ENCODE measurements at places on chromosomes 7 and 10.

GRCh38 chr7:972676-973309 is 2.6 kb downstream of the COX19 start:
- DNase-seq, result no peak

DNA sequence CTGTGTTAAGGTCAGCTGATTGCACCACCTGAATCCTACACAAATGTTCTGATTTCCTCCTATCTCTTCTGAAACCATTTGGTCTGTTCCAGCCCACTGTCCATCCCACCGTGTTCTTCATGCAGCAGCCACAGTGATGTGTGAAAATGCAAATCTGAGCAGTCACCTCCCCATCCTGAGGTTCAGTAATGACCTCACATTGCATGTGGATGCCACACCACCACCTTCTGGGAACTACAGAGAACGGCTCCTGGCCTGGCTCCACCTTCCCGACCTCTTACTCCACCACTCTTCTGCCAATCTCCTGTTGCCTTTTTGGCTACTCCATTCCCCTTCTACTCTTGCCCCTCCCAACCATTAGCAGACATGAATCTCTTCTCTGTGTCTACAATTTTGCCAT is 244.4 kb downstream of the TNS3 start:
- DNase-seq, result no peak

DNA sequence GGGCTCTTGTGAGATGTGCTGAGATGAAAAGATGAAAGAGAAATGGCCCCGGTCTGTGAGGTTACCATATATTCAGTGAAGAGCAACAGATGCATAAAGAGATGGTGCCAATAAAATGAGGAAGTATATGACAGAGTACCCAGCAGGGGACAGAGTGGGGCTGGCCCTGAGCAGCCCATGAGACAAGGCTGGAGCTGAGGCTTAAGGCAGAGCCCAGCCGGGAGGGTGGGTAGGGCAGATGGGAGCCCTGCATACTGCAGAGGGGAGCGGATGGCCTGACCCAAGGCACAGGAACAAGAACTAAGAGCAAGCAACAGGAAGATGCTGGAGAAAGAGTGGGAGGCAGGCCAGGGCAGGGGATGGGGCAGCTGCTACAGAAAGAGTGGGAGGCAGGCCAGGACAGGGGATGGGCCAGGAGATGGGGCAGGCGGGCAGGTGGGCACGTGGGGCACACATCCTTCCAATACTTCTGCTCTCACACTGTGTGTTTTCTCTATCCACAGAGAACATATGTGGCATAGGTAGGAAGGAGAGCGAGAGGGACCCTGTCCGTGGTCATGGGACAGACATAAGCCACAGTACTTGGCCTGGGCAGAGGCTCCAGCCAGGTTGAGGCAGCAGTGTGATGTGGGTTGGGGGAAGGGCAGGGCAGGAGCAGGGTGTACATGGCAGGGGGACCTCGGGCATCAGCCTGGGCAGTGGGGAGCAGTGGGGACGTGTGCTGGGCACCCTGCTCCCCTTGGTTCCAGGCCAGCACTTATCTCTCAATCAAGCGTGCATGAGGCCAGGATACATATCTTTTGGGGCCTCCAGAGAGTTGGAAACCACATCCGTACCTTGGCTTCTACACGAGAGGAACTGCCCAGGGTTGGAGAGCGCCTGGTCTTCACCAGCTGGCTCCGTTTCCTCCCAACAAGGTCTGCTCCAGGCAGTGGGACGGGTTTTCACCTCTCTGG is 91.6 kb upstream of the IKZF1 start:
- DNase-seq, result no peak

GRCh38 chr7:75722373-75722772 is 16.4 kb downstream of the HIP1 start:
- no peak for DNase-seq

DNA sequence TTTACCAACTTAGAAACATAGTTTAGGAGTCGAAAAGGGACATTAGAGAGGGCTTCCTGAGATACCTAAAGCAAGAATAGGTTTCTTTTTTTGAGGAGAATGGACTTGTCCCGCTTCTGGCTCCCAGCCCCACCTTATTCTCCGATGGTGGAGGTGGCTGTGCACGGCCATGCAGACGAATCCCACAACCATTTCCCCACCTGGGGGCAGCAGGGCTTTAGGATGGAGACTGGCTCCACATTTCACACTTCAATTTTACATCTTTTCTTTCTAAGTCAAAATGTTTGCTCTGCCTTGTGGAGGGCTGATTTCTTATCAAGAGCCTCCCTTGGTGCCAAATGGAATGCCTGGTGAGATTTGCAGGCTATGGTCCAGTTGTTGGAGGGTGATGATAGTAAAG is 118.5 kb downstream of the GLRX3 start:
- no peak for DNase-seq

DNA sequence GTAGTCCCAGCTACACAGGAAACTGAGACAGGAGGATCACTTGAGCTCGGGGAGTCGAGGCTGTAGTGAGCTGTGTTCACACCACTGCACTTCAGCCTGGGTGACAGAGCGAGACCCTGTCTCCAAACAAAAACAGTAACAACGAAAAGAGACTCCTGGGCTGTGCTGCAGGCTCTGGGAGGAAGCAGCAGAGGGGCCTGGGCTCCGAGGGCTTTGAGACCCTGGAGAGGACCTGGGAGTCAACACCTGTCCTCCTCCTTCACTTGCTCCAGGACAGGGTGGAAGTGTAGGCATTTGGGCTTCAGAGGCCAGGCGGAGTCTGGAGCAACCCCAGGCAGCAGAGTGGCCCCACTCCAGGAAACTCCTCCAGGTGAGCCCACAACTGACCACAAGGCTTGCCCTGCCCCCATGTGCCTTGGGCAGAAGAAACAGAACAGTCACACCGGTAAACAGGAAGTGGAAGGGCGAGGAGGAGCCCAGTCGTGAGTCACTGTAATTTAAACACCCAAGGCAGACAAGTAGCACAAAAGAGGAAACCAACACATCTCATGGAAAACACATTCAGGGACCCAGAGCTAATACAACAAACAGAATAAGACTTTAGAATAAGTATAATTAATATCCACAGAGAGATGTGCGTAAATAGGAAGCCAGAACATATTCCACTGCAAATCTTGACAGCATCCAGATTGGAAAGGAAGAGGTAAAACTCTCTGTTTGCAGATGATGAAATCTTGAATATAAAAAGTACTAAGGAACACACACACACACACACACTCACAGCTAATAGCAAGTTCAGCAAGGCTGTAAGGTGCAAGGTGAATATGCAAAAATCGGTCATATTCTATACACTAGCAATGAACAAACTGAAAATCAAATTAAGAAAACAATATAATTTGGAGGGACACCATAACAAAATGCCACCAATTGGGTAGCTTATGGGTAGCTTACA is 20.5 kb upstream of the RASGEF1A start:
- DNase-seq, result no peak

DNA sequence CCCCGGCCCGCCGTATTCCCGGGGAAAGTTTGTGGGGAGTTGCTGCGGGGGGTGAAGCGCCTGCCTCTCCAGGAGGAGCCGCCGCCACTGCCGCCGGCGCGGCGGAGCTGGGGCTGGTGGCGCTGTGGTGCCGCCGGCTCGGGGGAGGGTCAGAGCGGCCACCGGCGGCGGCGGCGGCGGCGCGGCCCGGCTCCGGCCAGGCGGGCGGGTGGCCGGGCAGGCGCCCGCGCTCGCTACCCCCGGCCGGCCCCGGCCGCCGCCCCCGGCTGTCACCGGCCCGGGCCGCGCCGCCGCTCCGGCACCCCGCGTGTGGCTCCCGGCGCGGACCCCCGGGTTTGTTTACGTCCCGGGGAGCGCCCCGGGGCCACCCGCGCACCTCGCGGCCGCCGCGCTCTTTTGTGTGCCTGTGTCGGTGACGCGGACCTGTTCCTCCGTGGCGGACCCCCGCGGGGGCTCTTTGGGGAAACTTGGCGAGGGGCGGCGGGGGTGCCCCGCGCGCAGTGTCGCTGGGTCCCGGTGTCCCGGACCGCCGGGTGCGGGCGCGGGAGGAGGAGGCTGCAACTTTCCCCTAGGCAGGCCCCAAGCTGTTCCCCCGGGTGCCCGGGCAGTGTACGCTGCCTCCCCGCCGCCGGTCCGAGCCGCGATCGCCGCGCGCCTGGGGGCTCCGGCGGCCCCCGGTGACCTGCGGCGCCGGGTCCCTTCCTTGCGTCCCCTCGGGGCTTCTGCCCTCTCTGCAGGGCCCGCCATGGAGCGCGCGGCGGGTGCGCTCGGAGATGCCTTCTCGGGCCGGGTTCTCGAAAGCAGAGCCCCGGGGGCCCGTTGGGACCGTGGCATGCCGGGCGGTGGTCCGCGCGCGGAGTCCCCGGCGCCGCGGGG is 593 bp upstream of the CUX1 start:
- no peak for DNase-seq

GRCh38 chr10:55224007-55224781 is 423.2 kb upstream of the PCDH15 start:
- no peak for DNase-seq

- DNase-seq, result no peak
These were observed 119.5 kb downstream of the BAMBI start for GRCh38 chr10:28796606-28797512.

- DNase-seq, result no peak
These were observed 33.0 kb upstream of the LRRTM3 start for GRCh38 chr10:66892871-66893270.

DNA sequence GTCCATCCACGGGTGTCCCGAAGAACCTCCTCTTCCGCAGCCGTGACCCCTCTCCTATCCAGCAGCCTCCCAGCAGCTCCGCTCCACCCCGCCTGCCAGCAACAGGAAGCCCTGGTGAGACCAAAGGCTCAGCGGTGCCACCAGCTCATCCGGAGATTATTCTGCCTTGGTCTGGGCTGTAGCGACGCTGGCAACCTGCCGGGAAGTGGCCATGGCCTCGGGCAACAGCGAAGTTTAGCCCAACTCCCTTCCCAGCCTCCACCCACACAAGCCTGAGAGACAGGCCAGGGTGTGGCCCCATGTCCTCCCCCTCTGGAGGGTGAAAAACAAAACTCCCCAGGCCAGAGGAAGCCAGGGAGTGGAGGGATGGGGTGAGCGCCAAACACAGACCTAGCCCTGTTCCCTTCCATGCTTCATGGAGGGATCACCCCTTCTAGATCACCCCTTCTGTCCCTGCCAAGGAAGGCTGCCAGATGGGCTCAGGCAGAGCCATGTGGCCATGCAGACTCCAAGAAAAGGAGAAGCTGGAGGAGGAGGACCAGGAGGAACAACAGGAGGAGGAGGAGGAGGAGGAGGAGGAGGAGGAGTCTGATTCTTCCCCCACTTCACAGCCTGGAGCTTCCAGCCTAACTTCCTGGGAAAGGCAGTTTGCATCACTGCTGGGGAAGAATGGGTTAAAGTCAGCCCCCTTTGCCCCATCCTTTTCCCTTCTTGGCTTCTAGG is 918 bp downstream of the CALHM2 start:
- DNase-seq, result no peak

DNA sequence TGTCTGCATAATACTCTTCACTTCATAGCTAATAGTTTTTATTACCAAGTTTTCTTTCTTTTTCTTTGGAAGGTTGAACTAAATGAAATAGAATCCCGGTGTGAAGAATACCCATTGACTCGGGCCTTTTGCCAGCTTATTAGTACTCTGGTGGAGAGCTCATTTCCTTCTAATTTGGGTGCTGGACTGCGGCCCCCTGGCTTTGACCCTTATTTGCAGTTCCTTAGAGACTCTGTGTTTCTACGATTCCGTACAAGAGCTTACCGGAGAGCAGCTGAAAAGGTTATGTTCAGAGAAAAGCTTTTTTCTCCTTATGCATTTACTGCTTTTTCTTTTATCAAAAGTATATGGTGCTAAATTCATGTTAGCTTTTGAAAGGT is 40.2 kb downstream of the NUP205 start:
- DNase-seq, result no peak

DNA sequence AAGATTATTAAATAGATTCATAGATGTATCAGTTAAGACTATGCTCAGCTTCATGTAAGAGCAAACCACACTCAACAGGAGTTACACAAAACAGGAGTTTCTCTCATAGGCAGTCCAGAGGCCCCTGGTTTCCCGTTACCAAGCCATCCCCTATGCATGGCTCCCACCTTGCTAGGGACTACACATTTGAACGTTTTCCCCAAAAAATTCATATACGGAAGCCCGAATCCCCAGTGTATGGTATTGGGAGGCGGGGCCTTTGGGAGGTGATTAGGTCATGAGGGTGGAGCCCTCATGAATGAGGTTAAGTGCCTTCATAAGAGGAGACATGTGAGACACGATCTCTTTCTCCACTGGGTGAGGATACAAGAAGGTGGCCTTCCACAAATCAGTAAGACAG is 29.1 kb downstream of the RSU1 start:
- no peak for DNase-seq

GRCh38 chr7:156158693-156159092 is 346.4 kb upstream of the SHH start:
- no peak for DNase-seq

GRCh38 chr7:29291723-29292618 is 97.4 kb downstream of the CHN2 start:
- DNase-seq, result no peak

DNA sequence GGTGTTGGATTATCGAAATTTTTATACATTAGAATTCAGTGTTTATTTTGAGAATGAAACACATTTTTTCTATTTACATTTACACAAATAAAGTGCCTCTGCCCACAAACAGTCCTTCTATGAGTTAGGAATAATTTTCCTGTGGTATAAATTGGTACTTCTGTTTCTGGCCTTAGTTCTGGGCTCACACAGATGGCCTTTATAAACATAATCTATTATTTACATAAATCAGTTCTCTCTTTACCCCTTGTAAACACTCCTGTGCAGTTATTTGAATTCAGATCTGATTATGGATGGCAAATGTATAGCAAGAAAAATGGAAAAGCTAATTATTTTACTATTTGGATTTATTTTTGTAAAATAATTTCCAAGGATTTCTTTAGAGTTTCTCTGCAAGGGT is 143.2 kb downstream of the PRKG1 start:
- DNase-seq, result no peak

DNA sequence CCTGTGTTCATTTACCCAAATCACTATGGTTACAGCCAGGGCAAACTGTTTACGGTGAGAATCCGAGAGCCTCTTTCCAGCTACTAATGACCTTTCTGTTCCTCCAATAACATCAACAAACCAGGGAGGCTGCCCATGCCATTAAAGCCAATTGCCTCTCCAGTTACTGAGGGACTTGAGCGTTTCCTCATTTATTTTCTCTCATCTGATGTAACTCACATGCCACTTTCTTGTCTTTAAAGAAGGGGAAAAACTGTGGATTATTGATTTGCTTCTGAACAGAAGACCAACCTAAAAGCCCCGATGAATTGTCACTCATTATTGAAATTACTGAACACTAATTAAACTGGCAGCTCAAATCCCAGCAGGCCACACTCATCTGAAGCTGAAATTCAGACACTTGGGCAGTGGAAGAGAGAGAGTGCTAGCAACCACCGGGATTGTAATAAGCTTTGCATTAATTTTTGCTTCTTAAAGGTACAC is 595.8 kb upstream of the MKI67 start:
- DNase-seq, result no peak

GRCh38 chr7:133359449-133359848 is 106.6 kb downstream of the EXOC4 start:
- DNase-seq, result no peak

GRCh38 chr10:98833542-98833941 is 386.8 kb upstream of the HPS1 start:
- DNase-seq, result no peak
